GM23338 (cell line): ENCODE measurements at places on chromosomes 16 and 17. TPM values are rescaled to one million over a fixed set of nuclear protein-coding genes. Genes with fewer than 3 reads are reported as not detected.

DNA sequence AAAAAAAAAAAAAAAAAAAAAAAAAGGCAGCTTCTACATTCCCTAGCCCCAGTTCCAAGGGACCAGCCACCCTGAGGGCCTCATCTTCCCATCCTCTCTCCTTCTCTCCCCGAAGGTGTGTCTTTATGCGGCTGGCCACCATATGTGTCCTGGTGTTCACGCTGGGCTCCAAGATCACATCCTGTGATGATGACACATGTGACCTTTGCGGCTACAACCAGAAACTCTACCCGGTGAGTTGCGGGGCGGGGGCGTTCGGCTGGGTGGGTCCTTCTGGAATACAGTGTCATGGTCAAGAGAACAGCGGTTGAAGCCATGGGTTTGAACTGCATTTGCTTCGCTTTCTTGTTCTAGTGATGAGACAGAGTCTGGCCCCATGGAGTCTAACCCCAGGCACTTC is 22.6 kb upstream of the COQ7 start:
- no peak overlapping the region for H3K27ac ChIP-seq
- no peaks in the 10 kb centered on the region for H3K4me1 ChIP-seq
- no peak for DNase-seq

- DNase-seq = no peak
- peaks cover 10% of the 10 kb centered on the region for H3K4me1 ChIP-seq
- no peak overlapping the region for H3K4me3 ChIP-seq
- no peak overlapping the region for H3K27ac ChIP-seq
- H3K36me3 ChIP-seq = no peaks in the 10 kb centered on the region
Observed at GRCh38 chr17:70875729-70876310, 706.5 kb downstream of the KCNJ2 start.

Gene HGS
- 66.9 and 90.2 TPM in 2 replicates for total RNA-seq

Gene KRTAP1-1
- not detected in 2 replicates for total RNA-seq

- peak; percentile 45 for DNase-seq
- H3K36me3 ChIP-seq = no peaks in the 10 kb centered on the region
- H3K4me1 ChIP-seq = no peaks in the 10 kb centered on the region
- H3K27me3 ChIP-seq = no peaks in the 10 kb centered on the region
- H3K27ac ChIP-seq = no peak overlapping the region
Observed at GRCh38 chr16:66471716-66472393, 44.8 kb downstream of the BEAN1 start.

DNA sequence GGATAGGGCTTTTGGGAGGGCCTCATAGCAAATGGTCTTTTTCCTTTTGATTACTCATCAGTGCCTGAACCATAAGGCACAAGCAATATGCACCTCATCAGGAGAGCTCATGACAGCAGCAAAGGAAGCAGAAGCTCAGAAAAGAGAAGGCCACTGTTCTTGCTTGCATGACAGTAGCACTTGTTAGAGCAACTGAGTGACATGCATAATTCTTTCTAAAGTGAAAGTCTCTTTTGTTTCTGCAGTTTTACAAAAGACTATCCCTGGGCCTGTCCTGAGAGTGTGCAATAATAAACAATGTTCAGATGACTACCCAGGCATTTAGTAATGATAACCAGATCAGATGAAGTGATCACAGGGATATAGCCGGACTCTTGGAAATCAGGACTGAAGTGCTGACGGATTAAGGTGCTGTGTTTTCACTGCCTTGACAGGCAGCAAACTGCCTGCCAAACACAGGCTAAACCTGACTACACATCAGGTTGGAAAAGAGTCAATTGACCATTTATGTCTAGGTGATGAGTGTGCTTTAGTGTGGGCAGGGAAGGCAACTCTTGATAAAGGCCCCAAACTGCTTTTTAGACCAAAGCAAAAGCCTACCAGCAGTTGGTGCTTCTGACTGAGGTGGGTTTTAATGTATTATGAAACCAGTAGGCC is 1860.3 kb downstream of the TP53TG3F start:
- DNase-seq = no peak
- H3K36me3 ChIP-seq = peaks cover 3% of the 10 kb centered on the region; the same call in 1 of the 2 replicates
- H3K27ac ChIP-seq = no peak overlapping the region
- no peaks in the 10 kb centered on the region; the same call in 1 of the 2 replicates for H3K27me3 ChIP-seq
- H3K4me3 ChIP-seq = no peak overlapping the region
- no peaks in the 10 kb centered on the region for H3K4me1 ChIP-seq

- H3K4me3 ChIP-seq = no peak overlapping the region
- H3K27ac ChIP-seq = no peak overlapping the region
- no peaks in the 10 kb centered on the region for H3K27me3 ChIP-seq
- H3K36me3 ChIP-seq = no peaks in the 10 kb centered on the region
- no peak for DNase-seq
Observed at GRCh38 chr16:23290189-23291062, 11.7 kb upstream of the SCNN1B start.

DNA sequence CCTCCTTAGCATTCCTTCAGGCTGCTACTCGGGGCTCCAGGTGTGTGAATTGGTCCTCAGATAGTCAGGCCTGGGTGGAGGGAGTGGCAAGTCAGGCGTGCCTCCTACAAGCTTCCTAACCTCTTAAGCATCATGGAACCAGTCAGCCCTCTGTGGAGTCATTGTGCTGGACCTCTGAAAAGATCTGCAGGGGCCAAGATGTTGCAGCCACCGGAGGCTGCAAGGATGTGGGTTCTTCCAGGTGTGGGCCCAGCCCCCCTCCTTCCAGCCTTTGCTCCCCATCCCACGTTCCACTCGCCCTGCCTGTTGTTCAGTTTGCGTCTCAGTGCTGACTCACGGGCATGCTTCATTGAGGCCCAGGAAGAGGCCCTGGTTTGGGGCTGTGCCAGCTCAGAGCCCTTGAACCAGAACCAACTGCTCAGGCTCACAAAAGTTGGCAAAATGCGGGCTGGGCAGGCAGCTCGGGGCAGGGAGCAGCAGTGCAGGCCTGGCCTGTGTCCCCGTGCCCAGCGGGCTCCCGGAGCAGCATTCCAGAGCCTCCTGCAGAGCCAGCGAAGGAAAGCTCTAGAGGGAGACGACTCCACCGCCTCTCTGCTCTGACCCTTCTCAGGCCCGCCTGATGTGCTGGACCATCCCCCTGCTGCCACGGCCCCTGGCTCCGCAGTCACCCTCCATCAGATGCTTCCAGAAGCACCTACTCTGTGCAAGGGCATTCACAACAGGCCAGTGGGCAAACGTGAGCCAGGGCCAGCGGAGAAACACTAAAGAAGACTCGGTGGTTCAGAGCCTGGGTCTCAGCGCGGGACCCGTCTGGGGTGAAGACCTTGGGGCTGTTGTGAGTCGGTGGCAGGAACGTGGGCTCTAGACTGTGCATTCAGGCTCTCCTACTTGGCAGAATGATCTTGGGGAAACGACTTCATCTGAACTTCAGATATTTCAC is 7.5 kb downstream of the LDHD start:
- H3K27ac ChIP-seq = no peak overlapping the region
- no peaks in the 10 kb centered on the region for H3K36me3 ChIP-seq
- peaks cover 33% of the 10 kb centered on the region for H3K4me1 ChIP-seq
- H3K27me3 ChIP-seq = no peaks in the 10 kb centered on the region
- DNase-seq = no peak

GRCh38 chr16:15599303-15600070 is 43.5 kb downstream of the MARF1 start:
- H3K4me1 ChIP-seq = no peaks in the 10 kb centered on the region
- no peaks in the 10 kb centered on the region for H3K27me3 ChIP-seq
- no peak for DNase-seq
- no peak overlapping the region for H3K4me3 ChIP-seq

DNA sequence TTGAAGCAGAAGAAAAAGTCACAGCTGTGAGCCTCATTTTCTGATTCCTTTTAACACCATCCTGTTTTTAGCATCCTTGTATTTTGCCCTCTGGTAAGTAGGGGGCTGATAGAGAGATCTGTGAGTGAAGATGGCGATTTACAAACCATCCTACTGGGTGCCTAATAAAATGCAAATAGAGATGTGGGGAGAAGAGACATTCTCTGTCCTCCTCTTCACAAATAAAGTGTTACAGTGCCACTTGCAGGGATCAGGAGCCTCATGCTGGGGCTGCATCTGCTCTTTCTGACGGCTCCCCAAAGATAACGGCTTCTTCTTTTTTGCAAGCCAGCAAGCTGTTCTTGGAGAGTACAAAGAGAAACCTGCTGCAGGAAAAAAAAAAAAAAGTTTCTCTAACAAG is 418.6 kb downstream of the TOX3 start:
- no peaks in the 10 kb centered on the region for H3K27me3 ChIP-seq
- DNase-seq = no peak
- H3K36me3 ChIP-seq = no peaks in the 10 kb centered on the region; the same call in 1 of the 2 replicates
- H3K27ac ChIP-seq = no peak overlapping the region
- H3K4me3 ChIP-seq = no peak overlapping the region
- H3K4me1 ChIP-seq = no peaks in the 10 kb centered on the region; the same call in 1 of the 2 replicates

Gene CCL2
- 1.5 and 4.9 TPM in 2 replicates for total RNA-seq

Gene PMFBP1
- 1.3 and 2.6 TPM in 2 replicates for total RNA-seq

Gene SEPTIN1
- total RNA-seq = 0.21 and 0.35 TPM in 2 replicates

Gene CES5A
- not detected in 2 replicates for total RNA-seq

Gene TERB1
- total RNA-seq = not detected in 2 replicates

Gene CDH3
- total RNA-seq = 197 and 210 TPM in 2 replicates

DNA sequence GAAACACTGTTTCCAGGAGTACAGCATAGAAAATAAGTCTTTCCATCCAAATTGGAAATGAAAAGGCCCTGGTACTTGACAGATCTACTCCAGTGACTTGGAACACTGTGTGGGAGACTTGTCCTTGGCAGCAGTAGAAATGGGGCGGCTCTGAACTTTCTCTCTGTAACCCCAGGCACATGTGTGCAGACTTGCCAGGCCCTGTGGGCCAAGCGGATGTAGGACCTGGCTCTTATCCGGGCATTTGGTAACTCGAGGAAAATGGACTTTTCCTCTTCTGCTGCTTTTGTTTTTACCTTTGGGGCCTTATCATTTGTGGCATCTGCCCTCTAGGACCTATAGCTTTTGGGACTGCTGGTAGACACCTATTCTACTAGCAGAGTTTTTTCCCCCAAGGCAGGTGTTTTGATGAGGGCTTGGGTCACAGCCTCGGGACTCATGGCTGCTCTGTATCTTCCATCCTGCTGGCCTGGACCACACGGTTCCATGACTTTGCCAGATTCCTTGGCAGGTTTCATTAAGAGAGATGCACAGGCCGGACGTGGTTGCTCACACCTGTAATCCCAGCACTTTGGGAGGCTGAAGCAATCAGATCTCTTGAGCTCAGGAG is 43.5 kb downstream of the SMPD3 start:
- H3K27me3 ChIP-seq = no peaks in the 10 kb centered on the region
- no peaks in the 10 kb centered on the region for H3K36me3 ChIP-seq
- peaks cover 11% of the 10 kb centered on the region for H3K4me1 ChIP-seq
- no peak overlapping the region for H3K27ac ChIP-seq

GRCh38 chr17:72470734-72471133 is 349.9 kb downstream of the SOX9 start:
- no peak overlapping the region for H3K4me3 ChIP-seq
- H3K27ac ChIP-seq = no peak overlapping the region
- DNase-seq = no peak
- H3K36me3 ChIP-seq = no peaks in the 10 kb centered on the region
- peaks cover 41% of the 10 kb centered on the region for H3K4me1 ChIP-seq

DNA sequence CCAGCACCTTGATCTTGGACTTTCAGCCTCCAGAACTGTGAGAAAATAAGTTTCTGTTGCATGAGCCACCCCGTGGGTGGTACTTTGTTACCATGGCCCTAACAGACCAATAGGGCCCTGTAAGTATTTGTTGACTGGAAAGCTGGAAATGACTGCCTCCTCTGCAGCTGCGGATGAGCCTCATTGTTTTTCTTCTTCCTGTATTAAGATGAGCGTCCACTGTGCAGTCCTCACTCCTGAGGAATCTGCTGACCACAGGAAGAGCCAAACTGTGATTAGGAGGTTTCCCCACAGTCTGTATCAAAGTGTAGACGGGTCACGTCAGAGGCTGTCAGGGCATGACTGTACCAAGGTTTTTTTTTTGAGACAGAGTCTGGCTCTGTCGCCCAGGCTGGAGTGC is 12.2 kb upstream of the AKTIP start:
- DNase-seq = no peak
- H3K27ac ChIP-seq = no peak overlapping the region
- no peak overlapping the region for H3K4me3 ChIP-seq
- no peaks in the 10 kb centered on the region for H3K36me3 ChIP-seq
